Right atrium auricular region (tissue), 2 donors: ENCODE measurements at places on chromosomes 1 and 21.

DNA sequence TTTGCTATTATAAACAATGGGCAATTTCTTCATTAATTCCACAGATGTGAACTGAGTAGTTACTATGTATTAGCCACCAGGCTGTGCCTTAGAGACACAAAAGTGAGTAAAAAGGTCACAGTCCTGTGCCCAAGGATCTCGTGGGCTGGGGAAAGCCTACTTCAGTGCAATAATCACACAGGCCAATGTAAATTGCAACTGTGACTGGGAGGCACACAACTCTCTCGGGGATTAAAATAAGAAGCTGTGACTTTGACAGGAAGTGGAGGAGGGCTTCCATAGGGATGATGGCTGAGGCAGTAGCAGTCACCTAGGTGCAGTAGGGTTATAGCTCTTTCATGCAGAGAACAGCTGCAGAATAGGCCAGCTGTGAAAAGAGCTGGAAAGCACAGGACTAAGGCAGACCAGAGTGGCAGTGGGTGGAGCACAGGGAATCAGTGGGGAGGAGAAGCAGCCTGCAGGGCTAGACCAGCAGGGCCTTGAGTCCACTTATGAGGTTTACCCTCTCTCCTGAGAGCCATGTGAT, 121.9 kb downstream of the MAB21L3 start:
- DNase-seq: no peak

DNA sequence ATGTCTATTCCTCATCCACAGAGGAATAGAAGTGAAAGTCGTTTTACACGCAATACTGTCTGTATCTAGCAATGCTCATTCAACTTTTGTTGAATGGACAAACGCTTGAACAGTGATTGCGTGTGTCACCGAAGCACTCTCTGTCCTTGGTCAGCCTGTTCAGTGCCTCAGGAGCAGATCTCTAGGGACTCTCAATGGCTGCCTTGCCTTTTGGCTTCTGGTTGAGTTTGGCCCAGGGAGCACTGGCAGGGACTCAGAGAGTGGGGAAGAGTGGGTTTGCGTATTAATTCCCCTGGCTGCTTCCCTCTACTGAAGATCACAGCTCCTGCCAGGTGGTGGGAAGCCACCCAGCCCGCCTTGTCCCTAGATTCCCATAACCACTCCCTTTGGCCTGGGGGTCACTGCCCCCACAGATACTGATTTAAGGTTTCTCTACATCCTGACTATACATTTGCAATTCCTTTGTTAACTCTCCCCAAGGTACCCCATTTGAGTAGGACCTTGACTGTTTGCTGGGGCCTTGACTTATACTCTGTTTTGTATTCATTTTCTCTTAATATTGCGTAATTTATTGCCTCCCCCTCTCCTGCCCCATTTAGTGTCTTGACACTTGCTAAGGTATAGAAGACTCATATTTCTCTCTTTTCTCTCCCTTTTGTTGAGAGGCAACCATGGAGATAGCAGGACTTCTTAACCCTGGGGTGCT, 61.7 kb upstream of the USP24 start:
- no peak for DNase-seq

DNA sequence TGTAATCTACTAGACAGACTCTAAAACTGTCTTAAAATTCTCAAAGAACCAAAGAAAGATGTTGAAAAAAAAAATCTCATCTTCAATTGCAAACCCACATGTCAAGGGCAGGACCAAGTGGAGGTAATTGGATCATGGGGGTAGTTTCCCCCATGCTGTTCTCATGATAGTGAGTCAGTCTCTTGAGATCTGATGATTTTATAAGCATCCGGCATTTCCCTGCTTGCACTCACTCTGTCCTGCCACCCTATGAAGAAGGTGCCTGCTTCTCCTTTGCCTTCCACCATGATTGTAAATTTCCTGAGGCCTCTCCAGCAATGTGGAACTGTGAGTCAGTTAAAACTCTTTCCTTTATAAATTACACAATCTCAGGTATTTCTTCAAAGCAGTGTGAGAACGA, 257.0 kb downstream of the HHIPL2 start:
- no peak for DNase-seq

- DNase-seq: no peak
Observed at GRCh38 chr1:219757890-219758289, 145.0 kb upstream of the ZC3H11B start.

DNA sequence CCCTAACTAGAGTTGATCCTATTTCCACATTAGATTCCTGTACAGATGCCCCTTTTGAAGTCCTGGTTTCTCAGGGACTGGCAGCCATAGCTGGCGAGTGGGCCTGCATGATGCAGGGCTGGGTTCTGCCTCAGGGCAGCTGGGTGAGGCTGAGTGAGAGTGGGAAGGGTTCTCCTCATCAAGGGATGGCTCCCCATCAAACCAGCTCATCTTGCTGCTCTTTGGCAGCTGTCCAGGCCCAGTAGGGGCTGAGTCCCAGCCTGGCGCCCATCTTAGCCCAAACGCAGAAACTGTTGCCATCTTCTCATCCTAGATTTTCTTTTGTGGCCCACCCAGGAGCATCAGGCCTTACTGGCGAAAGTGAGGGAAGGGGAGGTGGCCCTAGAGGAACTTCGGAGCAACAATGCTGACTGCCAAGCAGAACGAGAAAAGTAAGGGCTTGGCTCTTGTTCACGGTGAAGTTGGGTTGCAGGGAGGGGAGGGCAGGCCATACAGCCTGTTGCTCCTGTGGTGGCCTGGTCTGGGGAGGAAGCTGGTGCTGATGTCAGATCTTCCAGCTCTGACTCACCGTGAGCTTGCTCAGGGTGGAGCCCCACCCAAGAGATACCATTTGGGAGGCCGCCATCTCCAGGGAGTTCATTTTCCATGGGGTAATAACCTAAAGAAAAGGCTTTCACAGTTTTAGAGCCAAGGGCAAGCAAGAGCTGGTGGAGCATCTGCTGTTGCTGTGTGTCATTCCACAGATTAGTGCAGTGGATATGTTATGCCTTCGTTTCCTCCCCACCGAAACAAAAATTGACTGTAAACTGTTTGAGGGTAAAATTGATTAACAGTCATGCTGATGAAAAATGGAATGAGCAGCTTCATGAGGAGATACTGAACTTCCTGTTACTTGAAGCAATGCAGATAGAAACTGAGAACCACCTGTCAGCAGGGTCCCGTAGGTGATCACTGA, 34.7 kb downstream of the TUFT1 start:
- DNase-seq: no peak

DNA sequence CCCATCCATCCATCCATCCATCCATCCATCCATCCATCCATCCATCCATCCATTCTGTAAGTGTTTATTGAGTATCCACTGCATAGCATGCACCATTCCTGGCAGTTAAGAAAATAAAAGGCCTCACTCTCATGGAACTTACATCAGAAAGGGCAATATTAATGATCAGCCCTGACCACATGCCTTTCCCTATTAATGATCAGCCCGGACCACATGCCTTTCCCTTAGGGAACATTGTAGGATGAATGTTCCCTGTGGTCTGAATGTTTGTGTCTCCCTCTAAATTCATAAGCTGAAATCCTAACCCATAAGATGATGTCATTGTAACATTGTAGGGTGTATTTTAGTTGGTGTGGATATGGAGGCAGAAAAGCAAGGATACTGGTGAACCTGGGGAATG, 365.8 kb downstream of the KIF26B start:
- DNase-seq: no peak

DNA sequence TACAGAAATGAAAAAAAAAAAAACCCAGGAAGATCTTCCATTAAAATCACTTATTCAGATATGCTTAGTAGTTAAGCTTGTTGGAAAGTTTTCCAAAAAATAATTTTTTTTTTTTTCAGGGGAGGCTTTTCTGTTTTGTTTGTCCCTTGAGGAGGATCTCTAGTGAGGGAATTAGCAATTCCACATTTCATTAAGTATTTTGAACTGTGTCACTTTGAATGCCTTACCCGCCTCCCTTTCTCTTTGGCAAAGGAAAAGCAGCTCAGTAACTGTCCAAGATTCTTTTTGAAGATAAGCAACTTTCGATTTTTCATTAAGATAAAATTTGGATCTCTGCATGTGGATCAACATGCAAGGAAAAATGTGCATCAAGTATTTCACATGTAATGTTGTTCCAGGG, 1.8 kb downstream of the NTNG1 start:
- no peak for DNase-seq

GRCh38 chr1:67377253-67377652, 52.9 kb downstream of the SERBP1 start:
- no peak for DNase-seq

GRCh38 chr1:1969505-1969900, 34.1 kb downstream of the CFAP74 start:
- DNase-seq: no peak

DNA sequence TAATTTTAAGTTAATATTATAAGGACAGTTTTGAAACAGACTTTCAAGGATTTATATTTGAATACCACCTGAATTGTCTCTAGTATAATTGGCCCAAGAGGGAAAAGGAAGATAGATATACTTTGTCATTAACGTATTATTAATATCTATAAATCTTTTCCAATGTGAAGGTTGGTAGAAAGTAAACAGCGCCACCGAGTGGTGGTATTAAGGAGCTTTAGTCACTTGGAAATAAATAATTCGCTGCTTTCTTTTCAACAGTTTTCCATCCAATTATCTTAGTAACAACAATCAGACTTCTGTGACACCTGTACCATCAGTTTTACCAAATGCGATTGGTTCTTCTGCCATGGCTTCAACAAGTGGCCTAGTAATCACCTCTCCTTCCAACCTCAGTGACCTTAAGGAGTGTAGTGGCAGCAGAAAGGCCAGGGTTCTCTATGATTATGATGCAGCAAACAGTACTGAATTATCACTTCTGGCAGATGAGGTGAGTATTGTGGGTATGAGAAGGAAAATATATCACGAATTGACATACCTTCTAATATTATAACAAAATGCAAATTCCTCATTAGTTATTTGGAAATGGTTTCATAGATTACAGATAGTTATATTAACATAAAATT, 37.7 kb downstream of the SH3GLB1 start:
- no peak for DNase-seq

GRCh38 chr21:38925923-38926322, 120.2 kb downstream of the ETS2 start:
- DNase-seq: peak; percentile 85

DNA sequence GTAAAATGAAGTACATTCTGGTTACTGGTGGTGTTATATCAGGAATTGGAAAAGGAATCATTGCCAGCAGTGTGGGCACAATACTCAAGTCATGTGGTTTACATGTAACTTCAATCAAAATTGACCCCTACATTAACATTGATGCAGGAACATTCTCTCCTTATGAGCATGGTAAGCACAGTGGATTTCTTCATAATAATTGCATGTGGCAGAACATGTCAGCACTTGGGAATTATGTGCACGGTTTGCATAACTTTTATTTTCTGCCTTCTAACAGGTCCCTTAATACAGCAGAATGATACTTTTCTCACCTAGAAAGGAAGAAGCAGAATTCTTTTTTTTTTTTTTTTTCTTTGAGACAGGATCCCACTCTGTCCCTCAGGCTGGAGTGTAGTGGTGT, 3.8 kb downstream of the CTPS1 start:
- DNase-seq: no peak

GRCh38 chr1:207067665-207068064, 14.6 kb downstream of the PFKFB2 start:
- DNase-seq: no peak

GRCh38 chr1:68426594-68426993, 23.2 kb downstream of the RPE65 start:
- DNase-seq: no peak

DNA sequence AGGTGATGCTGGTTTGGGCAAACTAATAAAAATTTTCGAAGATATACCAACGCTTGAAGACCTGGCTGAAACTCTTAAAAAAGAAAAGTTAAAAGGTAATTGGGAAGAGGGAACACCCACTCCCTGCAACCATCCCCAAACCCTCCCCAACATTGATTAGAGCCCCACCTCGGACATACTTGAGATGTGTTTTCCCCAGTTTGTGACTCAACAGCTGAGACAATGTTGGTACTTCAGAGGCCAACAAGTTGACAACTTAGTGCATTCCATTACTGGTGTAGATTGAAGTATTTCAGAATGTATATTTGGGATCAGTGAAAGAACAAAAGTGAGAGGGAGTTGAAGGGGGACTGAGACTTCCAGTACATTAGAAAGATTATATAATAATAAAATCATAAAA, 5.1 kb downstream of the IFI16 start:
- no peak for DNase-seq

GRCh38 chr1:53499257-53500203, 40.3 kb downstream of the DMRTB1 start:
- no peak for DNase-seq

- DNase-seq: no peak
Observed at GRCh38 chr1:170410401-170411166, 121.4 kb upstream of the GORAB start.

GRCh38 chr21:33286076-33286475, 19.9 kb downstream of the IL10RB start:
- DNase-seq: no peak

DNA sequence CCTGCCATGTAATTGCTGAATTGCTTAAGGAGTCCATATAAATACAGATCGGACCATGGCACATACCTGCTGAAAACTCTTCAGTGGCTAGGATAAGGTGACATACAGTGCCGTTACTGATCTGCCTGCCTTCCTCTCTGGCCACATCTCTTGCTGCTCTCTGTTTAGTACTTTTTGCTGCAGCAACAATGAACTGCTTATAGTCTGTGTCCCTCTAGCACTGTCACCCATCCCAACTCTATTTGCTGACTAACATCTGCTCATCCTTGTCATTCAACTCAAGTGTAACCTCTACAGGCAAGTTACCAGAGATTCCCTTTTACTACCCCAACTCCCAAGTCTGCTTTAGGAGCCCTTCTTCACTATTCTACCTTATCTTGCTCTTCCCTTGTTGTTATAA, 65.6 kb downstream of the GTF2B start:
- DNase-seq: no peak

- DNase-seq: no peak
Observed at GRCh38 chr21:24955275-24955961, 651.9 kb downstream of the MRPL39 start.

DNA sequence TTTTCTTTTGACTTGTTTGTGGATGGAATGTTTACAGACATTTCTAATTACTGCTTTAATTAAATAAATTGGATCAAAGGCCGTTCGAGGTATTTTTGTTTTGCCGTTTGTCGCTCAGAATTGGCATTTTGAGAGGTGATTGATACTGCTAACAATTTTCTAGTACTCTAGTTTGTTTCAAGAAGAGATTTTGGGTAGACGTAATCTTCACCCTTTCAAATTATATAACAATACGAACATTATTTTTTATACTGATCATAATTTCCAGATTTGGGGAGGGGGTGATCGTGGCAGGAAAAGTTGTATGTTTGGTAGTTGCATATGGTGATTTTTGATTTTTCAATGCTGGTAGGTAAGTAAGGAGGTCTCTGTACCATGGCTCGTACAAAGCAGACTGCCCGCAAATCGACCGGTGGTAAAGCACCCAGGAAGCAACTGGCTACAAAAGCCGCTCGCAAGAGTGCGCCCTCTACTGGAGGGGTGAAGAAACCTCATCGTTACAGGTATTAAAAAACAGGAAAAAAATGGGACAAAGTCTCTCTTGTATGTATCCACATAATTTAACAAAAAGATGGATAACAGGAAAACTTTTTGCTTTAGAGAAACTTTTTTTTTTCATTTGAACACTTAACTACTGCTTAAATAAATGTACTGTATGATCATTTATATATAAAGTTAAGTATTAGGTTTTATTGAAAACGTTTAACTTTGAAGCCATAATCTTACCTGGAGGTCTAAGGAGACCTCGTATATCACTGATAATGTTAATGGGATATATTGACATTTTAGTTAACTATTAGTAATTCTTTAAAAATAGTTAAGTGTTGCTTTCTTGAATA, 1.7 kb downstream of the H3-3A start:
- DNase-seq: no peak

GRCh38 chr1:99766378-99766800, at the start of gene FRRS1:
FRRS1 (minus strand) TSS chr1:99766635; CDS start chr1:99748768, 17,867 bp downstream.
- DNase-seq: peak; percentile 75
